ENCODE measurements at places on chromosomes 4 and X.

DNA sequence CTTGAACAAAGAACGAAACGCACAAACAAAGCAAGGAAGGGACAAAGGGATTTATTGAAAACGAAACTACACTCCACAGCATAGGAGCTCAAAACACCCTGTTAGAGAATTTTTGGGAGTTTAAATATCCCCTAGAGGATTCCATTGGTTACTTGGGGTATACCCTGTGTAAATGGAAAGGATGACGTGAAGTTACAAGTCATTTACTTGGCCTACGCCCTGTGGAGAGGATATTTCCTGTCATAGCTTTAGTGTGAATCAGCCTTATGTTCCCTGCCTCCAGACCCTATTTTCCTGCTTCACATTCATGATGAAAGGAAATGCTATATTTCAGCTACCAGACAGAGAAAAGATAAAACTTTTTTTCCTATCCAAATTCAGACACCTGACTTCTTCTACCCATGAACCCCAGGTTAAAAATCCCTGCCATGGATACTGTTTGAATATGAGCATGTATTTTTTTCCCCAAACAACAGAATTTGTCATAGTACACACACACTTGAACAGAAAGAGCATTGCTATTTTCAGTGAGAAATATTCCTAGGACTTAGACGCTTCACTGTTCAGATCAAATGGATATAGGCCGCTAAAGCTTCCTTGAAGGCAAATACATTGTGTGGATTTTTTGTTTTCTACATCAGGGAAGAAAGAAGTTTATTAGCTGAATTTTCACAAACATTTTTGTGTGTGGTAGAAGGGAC lies 20.4 kb downstream of the PIN4 start:
- no peak for DNase-seq

DNA sequence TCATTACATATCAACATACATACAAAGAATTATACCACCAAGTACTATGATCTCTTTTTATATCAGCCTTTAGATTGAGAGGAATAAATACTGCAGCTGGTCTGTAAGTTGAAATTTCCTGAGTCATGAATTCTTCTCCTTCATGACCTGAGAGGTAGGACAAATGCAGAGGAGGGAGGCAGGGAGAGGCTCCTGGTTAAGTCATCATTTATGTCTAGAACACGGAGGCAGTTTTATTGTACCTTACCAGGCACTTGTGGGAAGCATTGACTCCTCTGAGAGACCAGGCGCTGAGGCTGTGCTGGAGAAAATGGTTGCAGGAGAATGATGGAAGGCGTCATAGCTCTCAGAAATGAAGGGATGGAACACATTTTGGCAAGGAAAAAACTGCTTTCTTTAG lies 12.5 kb upstream of the CASK start:
- no peak for DNase-seq

- DNase-seq = no peak
These were observed 222.1 kb upstream of the RPL34 start for GRCh38 chr4:108398316-108398715.

DNA sequence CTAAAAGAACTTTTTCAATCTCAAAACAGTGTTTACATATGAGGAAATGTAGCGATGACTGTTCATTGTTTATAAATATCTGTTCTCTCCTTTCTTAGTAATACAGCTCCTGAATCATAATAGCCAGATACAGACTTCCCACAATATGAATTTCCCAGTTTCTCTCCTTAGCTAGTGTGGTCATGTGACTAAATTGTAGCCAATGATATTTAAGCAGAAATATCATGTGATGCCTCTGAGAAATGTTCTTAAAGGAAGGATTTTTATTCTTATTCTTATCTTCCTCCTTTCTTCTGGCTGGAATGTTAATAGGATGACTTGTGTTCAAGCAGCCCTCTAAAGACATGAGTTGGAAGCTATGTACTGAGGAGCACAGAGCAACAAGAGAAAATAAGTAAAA lies 383.7 kb upstream of the ATOH1 start:
- DNase-seq = no peak

- DNase-seq = no peak
These were observed 8.1 kb upstream of the SMS start for GRCh38 chrX:21932292-21933002.

GRCh38 chrX:10893366-10893765 lies 217.8 kb upstream of the HCCS start:
- DNase-seq = no peak

GRCh38 chr4:15006416-15007024 lies 4.2 kb downstream of the CPEB2 start:
- DNase-seq = no peak

DNA sequence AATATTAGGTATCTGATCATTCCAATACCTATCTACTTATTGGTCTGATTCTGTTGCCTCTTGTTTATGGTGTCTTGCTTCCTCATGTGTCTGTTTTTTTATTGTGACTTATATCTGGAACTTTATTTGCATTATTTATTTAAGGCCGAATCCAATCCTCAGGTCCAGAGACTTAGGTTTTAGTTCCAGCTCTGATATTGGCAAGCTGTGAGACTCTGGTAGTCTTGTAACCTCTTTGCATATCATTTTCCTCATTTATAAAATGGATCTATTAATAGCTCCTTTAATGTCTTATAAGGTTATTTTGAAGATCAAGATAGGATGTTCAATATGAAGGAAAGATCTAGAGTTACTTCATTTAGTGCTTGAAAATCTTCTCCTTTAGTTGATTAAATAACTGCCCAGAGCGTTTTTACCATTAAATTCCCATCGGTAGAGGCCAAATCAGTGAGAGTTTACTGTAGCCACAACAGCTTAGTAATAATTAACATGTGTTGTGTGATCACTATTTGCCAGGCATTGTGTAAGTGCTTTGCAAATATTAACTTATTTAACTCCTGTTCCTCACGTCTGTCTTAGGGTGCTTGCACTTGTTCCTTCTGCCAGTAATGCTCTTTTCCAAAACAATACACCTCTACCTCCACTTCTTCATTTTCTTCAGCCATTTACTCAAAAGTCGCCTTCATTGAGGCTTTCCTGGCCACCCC lies 82.2 kb downstream of the CC2D2A start:
- no peak for DNase-seq

- no peak for DNase-seq
These were observed 43.7 kb downstream of the BBS12 start for GRCh38 chr4:122775987-122776836.

GRCh38 chr4:72205298-72205697 lies 173.5 kb downstream of the NPFFR2 start:
- DNase-seq = no peak

- DNase-seq = no peak
These were observed 42.0 kb downstream of the SRPX2 start for GRCh38 chrX:100685997-100686305.

- DNase-seq = no peak
These were observed 39.4 kb downstream of the MGST2 start for GRCh38 chr4:139704915-139705485.

DNA sequence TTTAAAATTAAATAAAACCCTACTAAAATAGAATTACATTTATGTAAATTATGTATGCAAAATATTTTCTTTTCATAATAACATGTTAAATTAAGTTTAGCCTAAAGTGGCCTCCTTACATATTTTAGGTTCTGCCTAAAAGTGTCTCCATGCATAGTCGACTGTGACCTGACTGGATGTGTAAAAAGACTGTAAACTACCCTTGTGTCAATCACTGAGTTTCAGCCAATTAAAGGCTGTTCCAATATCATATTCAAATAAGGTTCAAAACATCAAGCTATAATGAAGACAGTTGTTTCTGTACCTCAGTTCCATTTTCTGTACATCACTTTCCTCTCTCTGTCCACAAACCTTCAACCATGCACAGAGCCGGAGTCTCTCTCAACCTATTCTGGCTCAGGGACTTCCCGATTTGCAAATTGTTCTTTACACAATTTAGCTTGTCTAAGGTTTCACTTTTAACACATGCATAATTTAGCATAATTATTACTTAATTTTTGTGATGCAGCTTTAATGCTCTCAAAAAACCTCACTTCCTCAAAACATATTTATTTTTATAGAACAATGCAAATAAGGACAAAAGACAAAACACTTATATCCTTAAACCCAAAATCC lies 60.1 kb downstream of the SH3RF1 start:
- DNase-seq = no peak

DNA sequence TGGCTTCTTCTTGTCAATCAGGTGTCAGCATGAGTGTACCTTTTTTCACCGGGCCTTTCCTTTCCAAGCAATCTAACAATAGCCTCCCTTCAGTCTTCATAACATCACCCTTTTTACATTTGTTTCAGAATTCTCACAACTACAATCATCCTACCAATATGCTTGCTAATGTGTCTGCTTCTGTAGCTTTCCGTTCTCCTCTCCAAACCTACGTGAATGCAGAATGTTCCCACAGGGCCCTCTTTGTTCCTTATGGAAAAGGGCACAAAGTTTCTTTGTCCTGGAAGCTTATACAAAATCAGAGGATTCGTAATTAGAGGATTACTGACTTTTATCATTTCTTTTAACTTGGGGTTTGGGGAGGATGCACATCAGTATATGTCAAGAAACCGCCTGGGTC lies 461.8 kb downstream of the CENPC start:
- no peak for DNase-seq

- DNase-seq = no peak
These were observed 80.9 kb upstream of the PLAC1 start for GRCh38 chrX:134738986-134739740.

DNA sequence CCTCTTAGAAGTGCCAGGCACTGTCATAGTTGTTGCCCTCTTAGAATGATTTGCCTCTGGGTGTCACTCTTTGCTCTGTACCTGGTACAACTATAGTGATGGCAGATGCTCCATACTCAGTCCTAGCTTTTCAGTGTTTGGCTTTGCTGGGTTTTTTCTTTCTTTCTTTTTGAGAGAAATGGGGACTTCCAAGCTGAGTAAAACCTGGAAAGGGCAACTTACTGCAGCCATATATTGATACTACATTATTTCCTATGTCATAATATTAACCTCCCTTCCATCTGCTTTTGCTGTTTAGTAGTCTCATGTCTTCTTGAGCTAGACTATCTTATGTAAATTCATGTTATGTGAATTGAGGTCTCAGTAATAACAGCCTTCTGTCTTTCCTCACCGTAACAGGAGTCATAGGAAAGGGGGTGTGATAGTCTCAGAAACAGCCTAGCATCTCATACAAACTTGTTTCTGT lies 49.0 kb downstream of the NIPAL1 start:
- DNase-seq = no peak

- DNase-seq = no peak
These were observed 5.3 kb upstream of the COMMD8 start for GRCh38 chr4:47468706-47469365.

GRCh38 chrX:81120258-81120935 lies 81.3 kb downstream of the HMGN5 start:
- DNase-seq = no peak

DNA sequence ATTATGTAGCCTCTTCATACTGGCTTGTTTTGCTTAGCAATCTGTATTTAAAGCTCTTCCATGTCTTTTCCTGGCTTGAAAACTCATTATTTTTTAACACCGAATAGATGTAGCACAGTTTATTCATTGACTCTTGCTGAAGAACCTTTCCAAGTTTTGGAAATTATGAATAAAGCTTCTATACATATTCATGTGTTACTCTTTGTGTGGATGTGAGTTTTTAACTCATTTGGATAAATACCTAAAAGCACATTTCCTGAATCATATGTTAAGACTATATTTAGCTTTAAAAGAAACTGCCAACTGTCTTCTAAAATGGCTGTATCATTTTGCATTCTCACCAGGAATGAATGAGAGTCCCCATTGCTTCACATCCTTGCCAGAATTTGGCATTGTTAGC lies 2061.7 kb upstream of the AGA start:
- DNase-seq = no peak
